ENCODE measurements at places on chromosomes 7 and 10.
A peak's percentile ranks its signal among the peaks of the same experiment; 100 is the strongest.

DNA sequence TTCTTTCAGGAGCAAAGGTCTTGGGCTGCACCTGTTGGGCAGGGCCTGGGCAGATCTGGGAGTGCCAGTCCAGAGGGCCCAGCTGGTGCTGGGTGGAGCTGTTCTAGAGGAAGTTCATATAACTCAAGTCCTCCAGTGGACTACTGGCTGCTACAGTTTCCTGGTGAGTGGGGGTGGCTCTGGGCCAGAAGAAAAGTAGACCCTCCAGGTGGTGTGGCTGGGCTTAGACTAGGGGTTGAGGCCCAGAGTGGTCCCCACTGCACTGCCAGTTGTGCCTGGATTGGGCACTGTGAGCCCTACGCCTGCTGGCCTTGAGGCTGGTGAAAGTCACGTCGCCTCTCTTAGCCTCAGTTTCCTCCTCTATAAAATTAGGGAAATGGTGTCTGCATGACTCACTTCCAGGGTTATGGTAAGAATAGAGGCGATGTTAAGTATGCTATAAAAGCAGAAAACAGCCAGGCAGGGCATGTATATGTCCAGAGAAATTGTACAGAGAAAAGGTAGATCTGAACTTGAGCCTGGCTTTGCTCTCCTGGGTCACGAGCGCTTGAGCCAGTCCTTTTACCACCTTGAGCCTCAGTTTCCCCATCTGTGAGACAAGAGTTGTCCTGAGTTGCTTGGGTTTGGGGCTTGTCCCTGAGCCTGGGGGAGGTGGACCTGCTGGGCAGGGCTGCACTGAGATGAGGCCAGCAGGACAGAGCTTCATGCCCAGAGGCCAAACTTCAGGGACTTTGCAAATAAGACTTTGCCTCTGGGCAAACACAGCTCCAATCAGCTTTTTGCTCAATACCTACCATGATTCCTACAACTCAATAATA is 3.8 kb upstream of the CLDN3 start:
- no peak for DNase-seq

DNA sequence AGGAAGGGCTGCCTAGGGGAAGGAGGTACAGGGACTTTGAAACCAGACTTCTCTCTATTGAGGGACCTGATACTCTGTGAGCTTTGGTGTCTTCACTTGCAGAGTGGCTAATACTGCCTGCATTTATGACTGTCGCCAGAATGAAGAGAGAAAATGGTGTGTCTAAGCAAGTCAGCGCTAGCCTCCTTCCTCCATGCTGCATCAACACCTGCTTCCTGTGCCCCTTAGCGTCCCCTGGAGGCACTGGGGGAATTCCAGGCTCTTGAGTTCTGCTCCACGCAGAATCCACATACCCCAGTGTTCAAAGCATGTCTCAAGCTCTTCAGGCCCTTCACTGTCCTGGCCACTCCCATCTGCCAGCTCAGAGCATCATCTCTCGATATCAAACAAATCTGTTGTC is 140.5 kb downstream of the PKD1L1 start:
- DNase-seq: peak; percentile 39

- no peak for DNase-seq
Measured at GRCh38 chr10:73494877-73495225, 973 bp downstream of the PPP3CB start.

DNA sequence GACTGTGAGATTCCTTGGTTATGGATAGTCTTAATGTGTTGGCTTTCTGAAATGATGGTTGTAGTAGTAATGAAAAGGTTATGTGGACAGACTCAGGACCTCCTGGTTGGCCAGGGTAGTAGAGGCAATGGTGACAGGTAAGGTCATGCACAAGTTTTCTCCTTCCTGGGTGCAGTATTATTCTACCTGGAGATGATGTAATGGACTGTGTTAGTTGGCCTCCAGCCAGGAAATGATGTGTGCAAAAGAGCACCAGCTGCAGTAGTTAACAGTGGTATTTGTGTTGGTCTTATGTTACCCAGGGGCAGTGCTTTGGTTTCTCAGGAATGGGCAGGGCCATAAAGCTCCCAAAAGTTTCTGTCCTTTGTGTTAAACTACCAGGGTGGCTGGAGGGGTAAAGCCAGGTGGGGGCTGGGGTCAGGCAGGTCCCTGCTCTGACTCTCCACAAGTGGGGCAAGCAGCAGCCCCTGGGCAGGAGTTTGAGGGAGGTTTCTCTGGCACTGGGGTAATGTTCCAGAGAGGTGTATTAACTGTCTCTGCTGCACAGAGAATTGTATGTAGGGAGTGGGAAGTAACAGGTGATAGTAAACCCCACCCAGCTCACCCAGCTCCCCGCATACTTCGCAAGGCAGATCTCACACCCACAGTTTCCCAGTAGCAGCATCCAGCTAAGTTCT is 36.3 kb downstream of the GPR22 start:
- peak; percentile 96 for DNase-seq

- DNase-seq: no peak
Measured at GRCh38 chr7:37093257-37093656, 355.4 kb downstream of the ELMO1 start.

- DNase-seq: no peak
Measured at GRCh38 chr10:34814913-34815184, 247 bp downstream of the PARD3 start.

DNA sequence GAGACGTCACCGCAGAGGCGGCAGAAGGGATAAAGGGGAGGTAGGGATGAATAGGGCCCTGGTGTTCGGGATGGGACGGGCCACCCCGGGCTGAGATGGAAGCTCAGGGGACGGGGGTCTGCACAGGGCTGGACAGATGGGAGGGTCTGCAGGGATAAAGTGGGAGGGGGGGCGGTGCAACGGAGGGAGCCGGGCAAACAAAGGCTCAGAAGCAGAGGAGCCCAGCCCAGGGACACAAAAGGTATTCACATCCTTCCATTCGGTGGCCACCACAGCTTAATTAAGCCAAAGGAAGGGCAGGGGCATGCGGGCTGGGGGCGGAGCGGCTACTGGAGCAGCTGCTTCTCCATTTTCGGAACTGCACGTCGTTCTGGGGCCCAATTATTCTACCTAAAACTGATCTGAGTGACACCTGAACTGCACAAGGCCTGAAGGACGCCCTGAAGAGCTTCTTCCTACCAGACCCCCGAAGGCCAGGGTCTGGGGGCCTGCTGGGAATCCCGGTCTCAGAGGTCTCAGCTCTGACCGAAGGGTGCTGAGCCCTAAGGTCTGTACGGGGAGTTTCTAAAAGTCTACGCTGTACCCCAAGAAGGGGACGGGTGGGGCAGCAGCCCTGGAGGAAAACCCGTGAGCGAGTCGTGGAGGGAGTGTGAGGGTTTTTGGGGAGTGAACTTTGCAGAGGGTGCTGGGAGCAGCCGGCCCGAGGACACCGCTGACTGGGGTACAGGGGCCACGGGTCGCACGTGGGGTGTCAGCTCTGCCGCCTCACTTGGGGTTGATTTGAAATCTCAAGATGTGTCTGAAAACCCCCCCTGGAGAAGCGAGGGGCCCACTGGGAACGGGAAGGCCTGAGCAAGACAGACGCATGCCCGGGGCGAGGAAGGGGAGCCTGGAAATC is 334.8 kb downstream of the DNAJB6 start:
- no peak for DNase-seq

All from NCI-H69 (cell line).